IPS-NIHi11 (cell line): ENCODE measurements at places on chromosomes 5 and 9.
A peak's percentile ranks its signal among the peaks of the same experiment; 100 is the strongest.

- DNase-seq, result no peak
These were observed 178.3 kb upstream of the ACOT12 start for GRCh38 chr5:81572201-81572600.

DNA sequence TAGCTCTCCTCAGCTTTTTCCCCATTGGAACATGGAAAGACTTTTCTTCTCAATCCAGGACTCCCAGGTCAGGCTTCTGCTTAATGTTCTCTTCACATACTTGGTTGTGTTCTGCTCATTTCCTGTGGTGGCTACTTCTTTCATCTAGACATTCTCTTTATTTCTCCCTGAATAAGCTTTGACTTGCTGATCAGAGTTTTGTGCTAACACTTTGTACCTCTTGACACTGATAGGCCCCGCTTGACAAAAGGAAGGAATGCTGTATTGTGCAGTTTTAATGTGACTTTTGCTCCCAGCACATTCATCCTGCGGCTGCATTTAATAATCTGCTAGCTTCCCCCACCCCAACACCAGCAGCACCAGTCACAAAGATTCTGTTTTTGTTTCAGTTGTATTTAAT, 90.9 kb upstream of the MINAR2 start:
- peak; percentile 6 for DNase-seq

DNA sequence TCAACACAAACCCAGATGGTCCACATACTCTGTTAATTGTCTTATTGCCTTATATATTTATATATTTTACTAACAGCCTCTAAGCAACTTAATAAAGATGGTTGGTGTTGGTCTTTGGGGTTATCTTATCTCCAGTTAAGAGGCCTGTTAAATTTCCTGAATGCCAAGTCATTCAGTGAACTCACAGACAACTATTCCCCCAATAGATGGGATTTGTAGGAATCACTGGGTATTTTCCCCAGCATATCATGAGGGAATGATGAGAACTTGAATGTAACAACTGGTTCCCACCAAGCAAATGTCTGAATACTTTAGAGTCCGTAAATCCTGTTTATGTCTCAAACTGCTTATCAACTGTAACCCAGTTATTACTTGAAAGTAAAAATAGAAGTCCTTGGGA, 42.7 kb upstream of the RETREG1 start:
- no peak for DNase-seq

GRCh38 chr9:127739614-127740330, 4.7 kb upstream of the TOR2A start:
- no peak for DNase-seq

GRCh38 chr5:65828022-65828896, 98.1 kb upstream of the ERBIN start:
- DNase-seq, result no peak

DNA sequence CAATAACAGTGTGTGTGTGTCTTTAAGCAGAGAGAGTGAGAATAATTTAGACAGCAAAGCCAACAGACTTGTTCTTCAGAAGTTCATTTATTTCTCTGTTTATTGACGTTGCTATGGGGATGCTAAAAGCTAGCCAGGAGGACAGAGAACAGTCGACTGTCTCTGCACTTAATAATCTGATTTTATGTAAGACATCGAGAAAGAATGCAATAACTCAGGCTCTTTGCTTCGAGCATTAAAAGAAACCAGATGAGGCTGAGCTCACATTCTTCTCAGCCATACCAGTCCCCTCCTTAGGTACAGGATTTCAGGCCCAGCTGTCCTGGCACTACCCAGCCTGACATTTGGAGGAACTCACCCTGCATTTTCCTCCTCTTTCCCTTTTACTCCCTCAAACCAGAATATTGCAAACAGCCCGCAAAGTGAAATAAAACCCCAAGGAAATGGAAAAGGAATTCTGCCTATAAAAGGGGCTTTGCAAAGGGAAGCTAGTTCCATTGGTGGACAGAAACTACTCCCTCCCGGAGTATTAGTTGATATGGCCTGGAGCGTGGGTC, 44.5 kb upstream of the DPYSL3 start:
- DNase-seq, result no peak

DNA sequence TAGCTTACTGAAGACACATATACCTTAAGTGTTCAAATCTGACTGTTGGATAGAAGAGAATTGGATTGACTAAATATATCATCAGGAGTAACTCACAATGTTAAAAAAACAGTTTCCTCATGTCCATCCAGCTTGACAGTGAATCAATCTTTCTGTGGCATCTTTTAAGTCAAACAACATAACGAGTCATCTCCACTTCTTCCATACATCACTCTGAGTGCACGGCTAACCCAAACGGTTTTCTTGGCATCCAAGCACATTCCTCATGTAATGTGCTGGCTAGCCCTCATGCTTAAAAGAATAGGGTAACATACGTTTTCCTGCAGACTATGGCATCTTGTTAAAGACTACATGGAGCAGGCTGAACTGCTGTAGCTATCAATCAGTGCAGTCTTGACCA, 291.5 kb upstream of the TRPC7 start:
- no peak for DNase-seq

DNA sequence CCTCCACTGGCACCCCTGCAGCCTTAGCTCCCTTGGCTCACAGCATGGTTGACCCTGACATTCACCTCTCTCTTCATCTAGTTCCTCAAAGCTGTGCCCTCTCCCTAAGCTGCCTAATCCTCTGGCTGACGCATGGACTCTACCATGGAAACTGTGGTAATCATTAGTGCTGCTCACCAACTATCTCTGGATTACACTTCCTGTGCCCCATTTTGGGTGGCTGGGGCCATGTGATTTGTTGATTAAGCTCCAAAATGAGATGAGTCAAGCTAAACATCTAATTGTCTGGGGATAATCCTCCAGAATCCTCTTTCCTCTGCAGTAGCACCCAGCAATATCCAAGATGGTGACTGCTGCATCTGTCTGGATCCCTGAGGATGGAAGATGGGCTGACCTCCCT, 264.4 kb downstream of the SH3GL2 start:
- no peak for DNase-seq

GRCh38 chr9:86670076-86670475, 277.2 kb downstream of the GAS1 start:
- no peak for DNase-seq

DNA sequence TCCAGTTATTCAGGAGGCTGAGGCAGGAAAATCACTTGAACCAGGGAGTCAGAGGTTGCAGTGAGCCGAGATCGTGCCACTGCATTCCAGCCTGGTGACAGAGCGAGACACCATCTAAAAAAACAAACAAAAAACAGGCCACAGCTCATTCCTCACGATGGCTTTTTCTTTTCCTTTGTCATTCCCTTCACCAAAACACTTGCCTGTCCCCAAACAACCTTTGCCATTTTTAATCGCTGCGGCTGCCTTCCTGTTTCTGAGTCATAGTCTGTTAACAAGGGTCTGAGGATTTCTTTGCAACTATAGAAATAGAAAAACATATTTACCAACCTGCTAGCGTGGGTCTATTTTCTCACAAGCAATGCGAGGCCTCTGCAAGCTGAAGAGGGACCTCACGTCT, 123.0 kb upstream of the FSTL4 start:
- DNase-seq, result no peak

- DNase-seq, result no peak
These were observed 70.6 kb downstream of the RAB3C start for GRCh38 chr5:58653521-58653920.

DNA sequence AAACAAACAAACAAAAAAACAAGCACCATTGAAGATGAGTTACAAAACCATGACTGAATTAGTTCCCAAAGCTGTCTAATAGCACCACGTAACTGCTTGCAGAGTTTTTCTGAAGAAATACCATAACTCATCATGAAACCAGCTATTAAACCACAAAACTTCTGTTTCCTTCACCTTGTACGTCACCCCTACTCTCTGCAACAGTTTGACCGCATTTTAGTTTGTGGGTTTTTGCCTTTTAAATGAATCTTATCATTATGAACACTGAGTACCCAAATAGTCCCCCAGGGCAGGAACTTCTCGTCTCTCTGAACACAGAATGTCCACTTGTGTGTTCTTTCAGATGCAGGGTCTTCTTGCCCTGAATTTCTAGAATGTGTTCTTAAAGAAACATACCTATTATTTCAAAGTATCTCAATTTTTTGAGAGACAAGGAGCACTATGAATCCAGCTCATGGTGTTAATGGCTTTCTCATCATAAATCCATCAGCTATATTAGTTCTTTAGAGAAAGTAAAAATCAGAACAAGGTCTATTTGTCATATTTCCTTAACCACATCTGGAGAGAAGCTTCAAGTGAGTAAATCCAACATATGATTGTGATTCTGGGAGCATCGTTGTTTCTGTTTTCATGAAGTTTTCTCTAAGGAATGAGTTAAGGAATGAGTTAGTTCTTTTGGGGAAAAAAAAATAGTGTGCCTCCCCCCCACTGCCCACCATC, 210.6 kb downstream of the AUH start:
- no peak for DNase-seq

DNA sequence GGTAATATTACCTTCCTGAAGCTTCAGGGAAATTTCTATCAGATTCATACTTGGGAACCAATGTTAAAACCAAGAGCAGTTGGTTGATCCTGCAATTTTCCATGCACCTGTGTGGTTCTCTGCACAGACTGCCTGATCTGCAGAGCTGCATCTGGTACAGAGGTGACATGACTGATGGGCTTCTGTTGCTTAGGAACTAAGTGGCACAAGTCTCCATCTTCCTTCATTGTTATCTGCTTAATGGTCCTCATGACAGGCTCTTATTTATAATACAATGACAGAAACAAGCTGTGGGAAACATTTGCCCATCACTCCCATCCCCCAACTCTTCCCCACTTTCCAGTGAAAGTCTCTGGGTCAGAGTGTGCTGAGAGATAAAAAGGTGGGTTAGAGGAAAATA, 799.1 kb downstream of the TAF11L14 start:
- no peak for DNase-seq

GRCh38 chr9:28720746-28721145, 1147.5 kb upstream of the C9orf72 start:
- DNase-seq, result no peak

- DNase-seq, result no peak
These were observed 26.6 kb upstream of the OBP2B start for GRCh38 chr9:133235549-133236222.

DNA sequence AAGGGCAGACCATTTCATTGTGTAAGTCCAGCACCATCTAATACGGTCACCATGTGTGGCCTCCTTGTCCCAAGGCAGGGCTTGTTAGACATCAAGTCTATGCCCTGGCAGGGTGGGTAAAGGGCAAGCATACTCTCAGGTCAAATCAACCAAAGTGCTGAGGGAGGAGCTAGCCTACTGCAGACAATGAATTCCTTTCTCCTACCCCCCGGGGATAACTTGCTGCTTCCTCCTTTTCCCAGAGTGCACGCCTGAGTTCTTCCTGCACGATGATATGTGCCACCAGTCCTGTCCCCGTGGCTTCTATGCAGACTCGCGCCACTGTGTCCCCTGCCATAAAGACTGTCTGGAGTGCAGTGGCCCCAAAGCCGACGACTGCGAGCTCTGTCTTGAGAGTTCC, 71.4 kb downstream of the RFK start:
- no peak for DNase-seq

DNA sequence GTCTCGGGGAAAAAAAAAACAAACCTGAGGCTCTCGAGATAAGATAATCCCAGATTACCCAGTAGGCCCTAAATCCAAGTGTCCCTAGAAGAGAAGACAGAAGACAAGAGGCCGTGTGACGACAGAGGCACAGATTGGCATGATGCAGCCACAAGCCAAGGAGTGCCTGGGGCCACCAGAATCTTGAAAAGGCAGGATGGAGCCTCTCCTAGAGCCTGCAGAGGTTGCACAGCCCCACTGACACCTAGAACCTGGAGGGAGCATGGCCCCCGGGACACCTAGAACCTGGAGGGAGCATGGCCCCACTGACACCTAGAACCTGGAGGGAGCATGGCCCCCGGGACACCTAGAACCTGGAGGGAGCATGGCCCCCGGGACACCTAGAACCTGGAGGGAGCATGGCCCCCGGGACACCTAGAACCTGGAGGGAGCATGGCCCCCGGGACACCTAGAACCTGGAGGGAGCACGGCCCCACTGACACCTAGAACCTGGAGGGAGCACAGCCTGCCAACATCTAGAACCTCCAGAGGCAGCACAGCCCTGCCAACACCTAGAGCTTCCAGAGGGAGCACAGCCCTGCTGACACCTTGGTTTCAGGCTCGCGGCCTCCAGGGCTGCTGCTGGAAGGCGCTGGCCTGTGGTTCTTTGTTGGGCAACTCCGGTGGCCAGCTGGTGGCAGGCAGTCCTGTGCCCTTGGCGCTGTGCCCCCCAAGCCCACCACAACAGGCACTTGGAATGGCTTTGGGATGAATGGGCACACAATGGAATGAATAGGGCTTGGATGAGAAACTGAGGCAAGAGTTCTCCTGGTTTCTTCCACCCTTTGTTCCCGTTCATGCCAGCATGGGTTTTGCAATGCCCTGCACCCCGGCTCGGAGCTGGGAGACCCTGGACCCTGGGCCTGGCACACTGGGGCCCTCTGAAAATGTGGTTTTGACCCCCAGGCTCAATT, 39.2 kb downstream of the VAV2 start:
- no peak for DNase-seq

DNA sequence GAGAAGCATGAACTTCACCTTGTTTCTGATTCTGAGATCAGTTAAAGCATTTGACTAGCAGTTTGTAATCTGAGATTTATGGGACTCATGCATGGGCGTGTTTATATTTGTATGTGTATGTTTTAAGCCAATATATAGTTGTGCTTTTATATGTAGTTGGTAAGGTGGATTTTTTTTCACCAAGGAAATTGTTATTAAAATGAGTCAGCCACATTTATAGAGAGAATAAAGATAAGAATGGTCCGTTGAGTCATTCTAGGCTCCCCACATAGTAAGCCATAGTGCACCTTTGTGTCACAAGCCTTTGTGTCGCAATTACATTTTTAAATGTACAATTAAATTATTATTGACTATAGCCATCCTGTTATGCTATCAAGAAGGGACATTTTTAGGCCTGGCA, 89.0 kb downstream of the NLN start:
- no peak for DNase-seq
